Occipital lobe (tissue), 3 donors: ENCODE measurements at places on chromosomes 7 and 10. TPM values are rescaled to one million over a fixed set of nuclear protein-coding genes. Genes with fewer than 3 reads are reported as not detected.

Gene GNAI1
- 196 TPM for total RNA-seq

Gene PPRC1
- total RNA-seq: 8.4 TPM

Gene CCDC136
- 44.1 TPM for total RNA-seq

Gene CDC14C
- 0.31 TPM for total RNA-seq

Gene A1CF
- total RNA-seq: not detected

Gene ABLIM1
- 103 TPM for total RNA-seq

Gene EZH2
- 28.9 TPM for total RNA-seq

Gene GOLGA7B
- 11.9 TPM for total RNA-seq

Gene NOD1
- 1.9 TPM for total RNA-seq
